ENCODE measurements at places on chromosomes 3 and 15.
A peak's percentile ranks its signal among the peaks of the same experiment; 100 is the strongest.

- peak; percentile 29 for DNase-seq
Measured at GRCh38 chr3:141049681-141050080, 1.5 kb upstream of the SPSB4 start.

DNA sequence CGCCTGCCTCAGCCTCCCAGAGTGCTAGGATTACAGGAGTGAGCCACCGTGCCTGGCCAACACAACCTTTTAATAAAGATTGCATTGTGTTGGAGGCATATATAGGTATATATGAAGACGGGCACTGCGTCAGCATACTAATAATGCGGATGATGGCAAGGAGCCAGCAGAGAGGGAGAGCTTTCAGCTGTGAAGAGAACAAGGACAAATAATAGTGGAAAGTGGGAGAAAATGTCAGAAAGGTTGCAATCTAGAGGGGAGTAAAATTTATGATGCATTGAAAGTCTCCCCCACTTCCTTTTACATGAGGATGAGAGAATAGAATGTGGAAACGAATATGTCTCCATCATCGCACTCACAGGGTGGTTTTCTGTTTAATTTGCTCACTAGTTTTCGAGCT is 170.5 kb upstream of the TBL1XR1 start:
- no peak for DNase-seq

DNA sequence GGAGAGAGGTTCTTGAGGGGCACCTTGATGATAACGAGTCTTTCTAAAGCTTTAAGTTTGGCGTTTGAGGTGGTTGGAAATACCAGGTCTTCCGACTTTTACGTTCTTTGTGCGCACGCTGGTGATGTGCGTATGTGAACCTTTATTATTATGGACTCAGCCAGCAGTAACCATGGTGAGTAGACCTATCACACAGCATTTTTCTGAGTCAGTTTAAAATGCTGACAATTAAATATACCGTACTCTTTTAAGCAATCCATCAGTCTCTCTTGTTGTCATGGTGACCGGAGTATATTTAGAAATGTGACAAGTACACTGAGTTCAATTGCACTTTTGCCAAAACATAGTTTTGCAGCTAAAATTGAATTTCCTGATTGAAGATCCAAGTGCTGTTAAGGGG is 172.2 kb downstream of the LPP start:
- peak; percentile 59 for DNase-seq

DNA sequence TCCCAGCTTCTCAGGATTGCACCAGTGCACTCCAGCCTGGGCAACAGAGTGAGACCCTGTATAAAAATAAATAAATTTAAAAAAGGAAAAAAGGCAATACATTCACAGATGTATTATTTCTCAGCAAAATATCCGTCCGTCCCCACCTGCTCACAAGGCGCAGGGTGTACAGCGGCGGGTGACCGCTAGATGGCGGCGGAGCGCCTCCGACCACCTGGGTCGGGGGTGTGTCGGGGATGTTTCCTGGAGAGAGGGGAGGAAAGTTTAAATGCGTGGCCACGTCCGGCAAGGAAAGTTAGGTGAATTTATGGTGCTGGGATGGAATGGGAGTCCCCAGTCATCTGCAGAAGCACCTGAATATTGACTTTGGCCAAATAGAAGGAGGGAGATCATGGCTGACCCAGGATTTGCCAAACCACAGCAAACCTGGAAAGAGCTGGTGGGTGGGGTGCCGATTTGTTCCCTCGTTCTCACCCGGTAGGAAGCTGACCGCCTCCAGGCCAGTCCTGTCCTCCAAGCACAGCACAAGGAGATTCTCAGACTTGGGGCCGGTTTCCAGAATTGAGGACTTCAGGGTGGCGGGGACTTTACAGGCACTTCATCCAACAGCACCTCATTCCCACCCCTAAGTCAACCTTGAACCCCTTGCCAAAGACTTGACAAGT is 88.3 kb downstream of the TMEM266 start:
- peak; percentile 11 for DNase-seq

- no peak for DNase-seq
Measured at GRCh38 chr3:168094580-168094876, 1.2 kb downstream of the GOLIM4 start.

- DNase-seq, result peak; percentile 24
Measured at GRCh38 chr3:189629803-189630455, 1.3 kb upstream of the TP63 start.

DNA sequence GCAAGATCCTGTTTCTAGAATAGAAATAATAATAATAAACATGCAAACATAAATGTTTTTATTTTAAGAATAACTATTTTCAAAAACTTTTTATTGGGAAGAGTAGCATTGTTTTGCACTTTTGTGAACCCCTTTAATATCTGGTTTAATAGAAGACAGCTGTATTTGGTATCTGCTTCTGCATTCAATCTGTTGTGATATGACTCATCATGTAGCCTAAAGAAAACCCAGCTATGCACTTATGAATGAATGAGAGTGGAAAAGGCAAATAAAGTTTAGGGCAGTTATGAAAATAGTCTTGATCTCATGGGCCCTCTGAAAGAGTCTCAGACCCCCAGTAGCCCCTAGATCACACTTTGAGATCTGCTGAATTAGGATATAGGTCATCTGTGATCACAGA is 100.4 kb upstream of the PPP2R3A start:
- peak; percentile 66 for DNase-seq

DNA sequence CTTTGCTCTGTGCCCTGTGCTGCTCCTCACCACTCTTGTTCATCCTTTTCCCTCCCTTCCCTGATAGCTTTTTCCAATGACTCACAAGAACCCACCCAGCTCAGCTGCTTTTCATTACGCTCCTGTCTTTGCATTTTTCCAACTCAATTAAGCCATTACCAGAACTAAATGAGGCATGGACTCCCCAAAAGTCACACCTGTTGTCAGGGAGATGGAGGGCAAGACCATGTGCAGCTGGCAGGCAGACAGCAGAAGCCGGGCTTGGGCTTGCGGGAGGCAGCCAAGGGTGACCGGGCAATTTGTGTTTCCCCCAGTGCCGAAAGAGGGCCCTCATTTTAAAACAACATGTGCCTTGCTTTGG is 64.3 kb downstream of the CASR start:
- DNase-seq, result no peak

DNA sequence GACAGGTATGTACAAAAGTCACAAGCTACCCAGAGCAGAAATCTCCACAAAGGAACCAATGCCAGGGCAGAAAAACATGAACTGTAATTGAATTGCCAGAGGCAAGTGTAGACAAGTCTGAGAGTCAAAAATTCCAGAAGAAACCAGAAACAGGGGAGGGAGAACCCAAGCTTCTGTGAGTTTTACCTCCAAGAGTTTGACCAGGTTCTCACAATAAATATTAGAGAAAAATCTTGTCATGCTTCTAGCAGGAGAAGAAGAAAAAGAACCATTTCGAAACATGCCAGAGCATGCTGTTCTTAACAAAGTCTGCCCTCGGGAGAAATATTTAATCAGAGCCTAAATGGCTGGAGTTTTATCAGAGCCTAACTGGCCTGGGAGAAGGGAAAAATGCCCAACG is 32.5 kb upstream of the AP3B2 start:
- no peak for DNase-seq

GRCh38 chr3:137294839-137295238 is 337.1 kb downstream of the IL20RB start:
- DNase-seq, result no peak

GRCh38 chr3:14861031-14861430 is 42.3 kb downstream of the FGD5 start:
- DNase-seq, result no peak

GRCh38 chr3:90095811-90096210 is 988.4 kb downstream of the EPHA3 start:
- DNase-seq, result no peak

DNA sequence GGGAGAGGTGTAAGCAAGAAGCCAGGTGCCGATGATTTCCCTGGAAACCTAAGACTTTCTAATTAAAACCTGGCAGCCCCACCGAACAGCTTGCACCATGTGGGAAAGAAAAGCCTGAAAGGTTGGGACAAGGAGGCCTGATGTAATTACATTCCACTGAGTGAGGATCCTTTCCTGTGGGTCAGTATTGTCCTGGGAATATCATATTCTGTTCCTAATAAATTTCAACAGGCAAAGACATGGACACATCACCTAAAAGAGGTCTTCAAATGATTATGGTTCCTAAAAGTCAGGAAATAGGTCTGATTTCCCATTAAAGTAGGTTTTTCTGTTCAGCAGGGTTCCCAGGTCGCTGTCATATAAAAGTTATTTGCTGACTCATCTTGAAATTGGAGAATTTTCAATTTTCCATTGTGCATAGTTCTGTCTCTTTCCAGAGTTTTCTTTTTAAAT is 58.5 kb downstream of the DUT start:
- peak; percentile 45 for DNase-seq

- peak; percentile 95 for DNase-seq
Measured at GRCh38 chr3:151037746-151038477, 47.6 kb upstream of the MED12L start.

DNA sequence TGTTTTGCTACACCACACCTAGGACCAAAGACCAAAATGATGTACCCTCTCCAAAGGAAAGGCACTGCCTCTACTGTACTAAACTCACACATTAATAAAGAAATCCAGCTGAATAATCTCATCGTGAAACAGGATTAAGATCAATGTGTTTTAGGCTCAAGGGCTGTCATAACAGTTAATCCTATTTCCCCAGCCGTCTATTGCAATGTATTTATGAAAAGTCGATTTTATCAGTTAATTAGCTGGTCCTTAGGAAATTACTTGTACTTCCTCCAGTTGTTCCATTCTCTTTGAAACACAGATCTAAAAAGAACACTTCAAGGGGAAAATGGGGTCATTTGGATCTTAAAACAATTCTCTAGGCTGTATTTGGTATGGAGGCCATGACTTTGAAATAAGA is 8.5 kb downstream of the ETV5 start:
- DNase-seq, result no peak

DNA sequence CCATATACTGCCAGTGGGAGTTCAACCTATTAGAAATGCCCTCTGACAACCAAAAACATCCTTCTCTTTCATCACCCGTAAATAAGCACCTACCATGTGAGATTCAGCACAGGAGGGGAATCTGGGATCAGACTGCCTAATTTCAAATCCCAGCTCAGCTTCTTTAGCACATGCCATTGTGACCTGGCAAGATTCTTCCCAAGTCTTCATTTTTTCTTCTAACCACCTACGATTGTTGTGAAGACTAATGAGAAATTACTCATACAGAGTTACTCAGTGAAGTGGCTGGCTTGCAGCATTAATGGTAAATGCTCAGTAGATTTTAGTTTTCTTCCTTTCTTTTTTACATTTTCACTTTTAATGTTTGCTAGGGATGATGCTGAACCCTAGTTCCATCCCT is 176.7 kb downstream of the PDZRN3 start:
- no peak for DNase-seq

DNA sequence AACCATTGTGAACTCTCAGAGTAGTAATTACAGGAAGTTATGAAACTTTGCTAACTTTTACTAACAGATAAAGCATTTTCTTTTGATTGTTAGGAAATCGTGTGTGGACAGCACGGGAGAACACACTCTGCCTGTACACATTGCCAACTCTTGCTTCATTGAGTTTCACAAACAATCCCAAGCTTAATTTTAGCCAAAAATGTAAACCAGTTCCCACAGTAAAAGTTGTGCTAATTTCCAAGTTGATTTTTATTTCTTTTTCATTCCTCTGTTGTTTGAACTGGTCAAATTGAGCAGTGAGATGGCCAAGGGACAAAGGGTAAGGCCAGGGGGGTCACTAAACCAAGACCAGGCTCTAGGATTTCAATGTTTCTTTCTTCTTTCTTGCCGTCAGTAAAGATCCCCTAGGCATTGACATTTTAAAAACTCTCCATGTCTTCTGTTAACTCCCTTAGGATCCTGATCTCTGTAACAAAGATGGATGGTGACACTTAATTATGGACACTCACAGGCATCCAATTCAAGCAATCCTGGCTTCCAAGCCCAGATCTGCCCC is 414.9 kb downstream of the RBMS3 start:
- peak; percentile 74 for DNase-seq

GRCh38 chr15:85406916-85407315 is 26.5 kb downstream of the AKAP13 start:
- no peak for DNase-seq

DNA sequence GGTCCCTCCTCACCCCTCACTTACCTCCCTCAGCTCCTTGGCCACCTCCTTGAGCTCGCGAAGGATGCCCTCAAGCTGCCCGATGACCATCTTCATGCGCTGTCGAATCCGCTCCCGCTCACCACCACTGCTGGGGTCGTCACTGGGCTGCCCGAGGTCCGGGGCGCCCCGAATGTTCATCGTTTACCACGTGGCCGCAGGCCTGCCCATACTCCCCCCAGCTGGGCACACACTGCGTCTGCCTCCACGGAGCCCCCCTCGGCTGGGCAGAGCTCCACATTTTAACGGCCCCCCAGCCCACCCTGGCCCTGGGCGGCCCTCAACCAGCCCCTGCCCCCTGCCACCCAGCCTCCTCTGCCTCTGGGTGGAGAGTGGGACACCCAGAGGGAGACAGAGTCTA is 2.2 kb downstream of the INSYN1 start:
- no peak for DNase-seq

GRCh38 chr3:114418724-114419543 is 125.1 kb downstream of the TIGIT start:
- peak; percentile 82 for DNase-seq

- no peak for DNase-seq
Measured at GRCh38 chr15:95106801-95107200, 875.4 kb downstream of the MCTP2 start.

DNA sequence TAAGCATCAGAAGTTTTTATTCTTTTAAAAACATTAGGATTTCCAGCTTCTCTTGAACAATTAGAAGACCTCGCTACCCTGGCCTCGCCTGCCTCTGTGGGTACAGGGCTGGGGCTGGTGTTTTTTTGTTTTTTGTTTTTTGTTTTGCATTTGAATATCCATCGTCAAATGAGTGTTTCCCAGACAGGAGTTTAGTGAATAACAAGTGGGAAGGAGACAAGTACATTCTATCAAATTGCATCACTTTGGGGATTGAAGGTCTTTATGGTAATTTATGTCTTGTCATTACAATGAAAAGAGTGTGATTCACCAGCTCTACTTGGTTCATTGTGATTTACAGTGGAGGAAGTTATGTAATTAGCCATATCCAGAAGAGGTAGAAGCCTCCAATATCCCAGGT is 161.1 kb upstream of the UBE2E1 start:
- DNase-seq, result no peak

- peak; percentile 97 for DNase-seq
Measured at GRCh38 chr15:49815950-49816349, 195.1 kb downstream of the DTWD1 start.

DNA sequence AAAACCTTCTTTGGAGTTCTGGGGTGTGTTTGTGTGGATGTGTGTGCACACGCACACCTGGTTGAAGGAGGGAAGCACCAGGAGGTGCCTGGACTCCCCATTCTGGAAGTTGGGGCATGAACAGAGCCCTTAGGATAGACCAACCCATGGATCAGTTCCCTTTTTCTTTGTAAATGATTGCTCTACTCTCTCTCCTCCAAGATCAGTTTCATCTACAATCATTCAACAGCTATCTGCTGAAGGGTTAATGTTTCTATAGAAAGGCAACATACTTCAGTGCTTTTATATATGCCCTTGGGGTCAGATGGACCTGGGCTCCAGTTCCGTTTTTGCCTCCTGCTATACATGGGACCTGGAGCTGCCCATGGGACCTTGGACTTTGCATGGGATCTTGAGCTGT is 352.1 kb upstream of the CFAP20DC start:
- DNase-seq, result no peak
